ENCODE measurements at places on chromosomes 6 and 20.

DNA sequence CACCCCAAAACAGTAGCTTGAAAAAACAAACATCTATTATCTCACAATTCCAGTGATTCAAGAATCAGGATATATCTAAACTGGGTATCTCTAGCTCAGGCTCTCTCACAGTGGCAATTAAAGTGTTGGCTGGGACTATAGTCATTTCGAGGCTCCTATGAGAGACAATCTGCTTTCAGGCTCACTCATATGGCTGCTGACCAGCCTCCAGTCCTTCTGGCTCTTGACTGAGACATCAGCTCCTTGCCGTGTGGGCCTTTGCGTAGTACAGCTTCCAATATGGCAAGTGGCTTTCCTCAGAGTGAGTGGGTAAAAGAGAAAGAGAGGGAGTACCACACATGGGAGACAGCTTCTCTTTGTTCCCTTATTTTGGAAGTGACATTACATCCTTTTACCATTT is 327.2 kb downstream of the CENPW start:
- no peak for DNase-seq

DNA sequence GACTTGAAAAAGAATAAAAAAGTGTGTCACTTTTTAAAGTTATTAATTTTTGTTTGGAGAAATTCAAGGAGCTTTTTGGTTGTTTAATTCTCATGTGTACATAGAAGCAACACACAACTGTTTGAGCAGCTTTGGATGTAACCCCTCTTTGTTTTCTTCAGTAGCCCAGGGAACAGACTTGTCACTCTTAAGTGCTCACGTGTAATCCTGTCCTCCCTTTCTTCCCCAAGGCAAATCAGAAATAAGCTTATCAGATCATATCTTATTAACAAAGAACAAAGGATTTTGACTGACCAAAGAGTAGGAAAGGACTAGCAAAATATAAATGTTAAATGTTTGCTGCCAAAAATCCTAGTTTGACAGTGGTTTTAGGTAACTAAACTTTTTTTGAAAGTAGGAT is 7.3 kb upstream of the FLRT3 start:
- no peak for DNase-seq

- DNase-seq: peak; percentile 64
Measured at GRCh38 chr6:79313254-79313653, 78.8 kb upstream of the HMGN3 start.

DNA sequence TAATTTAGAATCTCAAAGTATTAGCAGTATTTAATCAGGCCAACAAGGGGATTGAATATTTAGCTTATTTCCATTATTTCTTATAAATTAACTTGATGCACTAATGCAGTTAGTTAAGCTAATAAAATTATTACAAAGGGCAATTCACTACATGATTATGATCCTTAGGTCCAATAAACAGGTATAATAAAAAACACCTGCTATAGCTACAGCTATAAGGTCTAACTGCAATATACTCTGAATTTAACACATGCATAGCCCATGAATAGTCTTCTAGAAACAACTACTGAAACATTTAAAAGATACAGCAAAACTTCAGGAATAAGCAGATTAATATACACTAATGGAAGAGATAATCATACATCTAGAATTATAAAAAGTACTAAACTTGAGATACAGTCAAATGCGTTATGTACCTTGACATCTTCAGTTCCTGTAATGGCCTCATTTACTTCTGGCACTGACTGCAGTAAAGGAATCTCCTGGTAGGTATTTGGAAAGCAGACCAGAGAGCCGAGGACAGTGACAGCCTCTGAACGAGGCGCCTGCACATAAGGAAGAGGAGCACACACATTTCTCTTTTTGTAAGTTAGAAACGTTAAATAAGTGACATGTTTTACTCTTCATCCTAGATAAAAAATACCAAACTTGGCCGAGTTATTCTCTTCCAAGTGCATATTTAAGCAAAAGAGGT is 168.5 kb downstream of the INSM1 start:
- DNase-seq: no peak

DNA sequence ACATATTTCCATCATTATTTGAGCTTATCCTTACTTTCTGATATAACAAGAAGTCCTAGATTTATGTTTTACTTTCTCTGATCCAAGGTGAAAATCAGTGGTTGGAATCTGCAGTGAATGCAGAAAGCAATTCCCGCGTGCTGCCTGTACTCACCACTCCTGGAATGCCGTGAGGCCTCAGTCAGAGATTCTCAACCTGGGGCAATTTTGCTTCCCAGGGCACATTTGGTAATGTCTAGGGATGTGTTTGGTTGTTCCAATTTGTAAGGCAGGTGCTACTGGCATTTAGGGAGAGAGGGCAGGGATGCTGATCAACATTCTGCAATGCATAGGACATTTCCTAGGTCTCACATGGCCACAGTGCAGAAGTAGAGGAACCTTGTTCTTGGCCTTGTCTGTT is 23.9 kb downstream of the CST4 start:
- no peak for DNase-seq

DNA sequence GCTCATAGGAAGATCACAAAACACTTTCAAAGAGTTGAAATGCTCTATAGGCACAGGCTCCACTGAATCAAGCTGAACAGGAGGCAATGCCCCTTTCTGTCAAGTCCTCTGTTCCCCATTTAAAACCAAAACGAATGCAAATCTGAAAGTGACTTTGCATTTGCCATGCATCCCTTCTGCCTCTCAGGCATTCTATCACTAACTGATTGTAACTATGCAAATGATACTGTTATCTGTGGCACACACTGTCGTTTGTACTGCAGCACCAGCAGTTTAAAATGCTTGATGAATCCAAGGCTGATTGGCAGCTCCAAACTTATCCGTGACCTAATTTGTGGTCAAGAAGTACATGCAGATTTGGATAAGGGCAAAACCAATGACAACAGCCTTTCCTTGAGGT is 1067.5 kb upstream of the MAP3K7 start:
- no peak for DNase-seq

- DNase-seq: no peak
Measured at GRCh38 chr6:137659871-137660270, 165.7 kb upstream of the OLIG3 start.

DNA sequence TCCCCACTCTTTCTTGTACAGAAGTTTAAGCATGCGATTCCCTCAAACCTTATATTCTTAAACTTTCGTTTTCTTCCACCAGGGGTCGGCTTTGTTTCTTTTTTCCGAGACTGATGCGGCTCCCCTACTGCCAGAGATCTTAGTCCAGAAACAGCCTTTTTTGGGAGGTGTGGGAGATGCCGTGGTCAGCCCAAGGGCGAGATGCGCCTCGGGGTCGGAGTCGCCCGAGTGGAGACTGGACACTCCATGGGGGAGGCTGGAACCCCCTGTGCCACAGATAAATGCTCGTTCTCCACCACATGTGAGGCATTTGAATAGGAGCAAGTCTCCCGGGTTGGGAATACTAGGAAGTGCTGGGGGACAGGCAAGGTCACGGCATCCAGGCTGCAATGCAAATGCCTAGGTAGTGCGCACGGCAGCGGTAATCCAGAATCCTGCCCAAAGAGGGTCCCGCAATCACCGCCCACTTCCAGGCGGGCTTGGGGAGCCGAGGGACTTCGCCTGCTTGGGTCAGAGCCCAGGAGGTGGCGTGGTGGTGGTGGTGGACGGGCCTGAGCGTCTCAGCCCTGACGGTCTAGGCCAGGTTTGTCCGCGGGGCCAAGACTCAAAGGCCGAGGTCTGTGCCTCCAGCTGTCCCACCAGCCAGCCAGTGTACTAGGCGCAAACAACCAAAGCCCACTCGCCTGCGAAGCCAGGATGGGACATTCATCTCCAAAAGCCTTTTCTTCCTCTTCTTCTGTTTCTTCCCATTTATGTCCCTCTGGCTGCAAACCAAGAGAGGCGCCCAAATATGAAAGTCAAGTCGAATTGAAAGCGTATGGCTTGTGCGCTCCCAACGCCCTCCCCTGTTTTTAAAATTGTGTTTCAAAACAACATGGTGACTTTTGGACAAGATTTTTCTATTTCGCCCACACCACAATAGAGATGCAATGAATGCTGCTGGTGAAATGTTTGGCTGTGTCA is 39.3 kb upstream of the OSTM1 start:
- DNase-seq: peak; percentile 75

- DNase-seq: peak; percentile 65
Measured at GRCh38 chr6:150395388-150396009, 26.7 kb downstream of the IYD start.

GRCh38 chr20:51127713-51128112 is 104.8 kb upstream of the KCNG1 start:
- DNase-seq: no peak

- no peak for DNase-seq
Measured at GRCh38 chr20:11084508-11084907, 410.7 kb upstream of the JAG1 start.

DNA sequence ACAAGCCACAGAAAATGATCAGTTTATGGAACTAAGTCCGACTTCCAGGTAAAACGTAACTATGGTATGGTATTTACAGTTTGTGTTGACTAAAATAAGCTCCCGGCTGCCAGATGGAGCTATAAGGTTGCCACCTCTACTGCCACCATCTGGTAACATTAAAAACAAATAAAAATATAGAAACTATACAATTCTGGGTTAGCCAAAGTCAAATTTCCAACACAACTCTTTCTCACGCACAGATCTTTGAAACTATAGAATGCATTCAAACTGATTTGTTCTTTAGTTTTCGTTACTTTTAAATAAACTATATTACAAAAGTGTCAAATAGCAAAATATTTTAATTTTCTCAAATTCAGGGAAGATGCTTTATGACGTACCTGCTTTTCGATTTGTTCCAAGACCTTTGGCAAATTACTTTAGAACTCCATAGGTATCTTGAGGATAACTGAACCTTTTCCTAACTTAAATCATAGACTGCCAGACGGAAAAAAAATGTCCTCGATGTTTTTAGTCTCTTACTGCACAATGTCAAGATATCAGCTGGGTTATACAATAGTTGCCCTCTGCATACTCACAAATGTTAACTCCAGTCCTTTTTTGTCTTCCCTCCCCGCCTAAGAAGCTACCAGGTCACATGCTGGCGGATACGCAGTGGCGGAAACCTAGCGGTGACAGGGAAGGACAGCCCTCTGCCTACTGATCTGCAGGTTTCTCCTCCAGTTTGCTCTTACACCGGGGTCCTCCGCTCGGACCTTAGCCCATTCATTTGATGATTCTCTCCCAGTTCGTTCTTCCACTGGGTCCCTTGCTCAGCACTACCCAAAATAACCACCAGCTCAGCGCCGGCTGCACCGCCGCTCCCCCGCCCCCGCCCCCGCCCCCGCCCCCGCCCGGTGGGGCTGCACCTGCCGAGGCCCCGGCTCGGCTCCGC is 888 bp downstream of the SLC17A5 start:
- DNase-seq: peak; percentile 69

- DNase-seq: no peak
Measured at GRCh38 chr6:147700436-147701209, 192.1 kb downstream of the SAMD5 start.

DNA sequence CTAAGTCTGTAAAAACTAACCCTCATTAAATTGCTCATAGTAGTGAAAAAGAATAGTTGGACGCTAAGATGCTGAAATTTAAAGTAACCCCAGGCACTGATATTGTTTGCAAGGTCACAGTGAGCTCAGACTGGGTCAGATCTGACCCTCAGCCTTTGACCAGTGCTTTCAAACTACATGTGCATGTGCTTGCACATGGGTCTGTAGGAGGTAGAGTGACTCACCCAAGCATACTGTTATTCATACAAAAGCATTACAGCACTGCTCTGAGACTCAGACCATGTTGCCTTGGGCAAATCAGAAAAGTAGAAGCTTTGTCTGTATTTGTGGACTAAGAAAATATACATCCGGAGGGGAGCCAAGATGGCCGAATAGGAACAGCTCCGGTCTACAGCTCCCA is 326.4 kb upstream of the MARCKS start:
- DNase-seq: peak; percentile 64

DNA sequence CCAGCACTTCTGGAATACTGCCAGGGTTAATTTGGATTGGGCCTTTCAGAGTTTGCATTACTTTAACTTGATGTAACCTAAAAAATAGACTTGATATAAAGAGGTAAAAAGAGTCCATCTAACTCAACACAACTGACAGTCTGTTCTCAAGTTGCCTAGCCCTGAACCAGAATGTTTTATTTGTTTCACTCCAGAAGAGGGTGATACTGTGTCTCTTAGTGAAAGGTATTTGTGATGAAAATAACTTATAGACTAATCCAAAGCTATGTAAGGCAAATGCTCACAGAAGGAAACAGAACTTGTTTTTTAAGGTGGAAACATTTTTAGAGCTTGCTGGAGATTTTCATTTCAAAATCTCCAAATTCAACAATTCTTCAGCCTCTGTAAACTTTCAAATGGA is 469.1 kb upstream of the RUNX2 start:
- DNase-seq: no peak

DNA sequence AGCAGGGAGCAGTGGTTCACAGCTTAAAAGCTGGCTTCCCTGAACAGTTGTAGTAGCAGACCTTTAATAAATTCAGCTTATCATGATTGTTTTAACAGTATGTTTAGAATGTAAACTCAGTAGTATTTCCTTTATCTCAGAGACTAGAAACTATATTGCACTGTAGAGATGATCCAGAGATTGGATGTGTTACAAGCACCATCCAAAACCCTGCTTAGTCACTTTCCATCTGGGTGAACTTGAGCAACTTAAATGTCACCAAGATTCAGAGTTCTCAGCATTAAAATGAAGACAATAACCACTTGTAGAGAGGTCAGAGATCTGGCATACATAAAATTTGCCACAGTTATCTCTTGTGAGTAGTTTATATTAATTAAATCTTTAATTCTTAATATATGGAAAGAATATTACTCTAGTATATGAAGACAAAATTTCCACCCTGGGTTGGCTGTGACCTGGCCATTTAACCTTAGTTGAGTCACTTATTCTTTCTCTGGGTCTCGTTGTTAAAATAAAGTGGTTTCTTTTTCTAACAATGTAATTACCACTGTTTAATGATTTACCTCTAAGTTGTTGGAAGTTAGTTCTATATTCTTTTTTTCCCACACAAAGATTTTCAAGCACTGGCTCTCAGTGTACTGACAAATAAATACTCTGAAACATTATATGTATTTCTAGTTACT is 239.2 kb upstream of the FKBP1C start:
- no peak for DNase-seq

- peak; percentile 34 for DNase-seq
Measured at GRCh38 chr6:38871741-38872568, 156.8 kb downstream of the DNAH8 start.

GRCh38 chr6:138485005-138485545 is 14.2 kb downstream of the NHSL1 start:
- no peak for DNase-seq

- no peak for DNase-seq
Measured at GRCh38 chr6:168216751-168217191, 102.8 kb downstream of the DACT2 start.

DNA sequence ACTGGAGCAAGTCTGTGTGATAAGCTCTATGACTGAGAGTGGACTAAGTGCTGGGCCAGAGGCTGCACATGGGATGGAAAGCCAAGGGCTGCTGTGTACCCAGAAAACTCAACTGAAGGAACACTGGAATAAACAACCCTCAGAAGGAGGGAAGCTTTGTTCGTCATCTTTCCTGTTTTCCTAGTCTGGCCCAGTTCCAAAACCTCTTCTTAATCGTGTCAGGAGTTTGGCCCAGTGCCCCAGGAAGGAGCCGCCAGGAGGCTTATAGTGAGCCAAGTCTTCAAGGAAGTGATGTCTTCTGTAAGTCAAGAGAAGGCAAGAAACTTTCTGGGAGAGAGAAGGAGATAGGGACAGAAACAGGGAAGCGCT is 23.3 kb upstream of the TOP1 start:
- peak; percentile 96 for DNase-seq

- no peak for DNase-seq
Measured at GRCh38 chr6:21078497-21078896, 515.1 kb upstream of the SOX4 start.

GRCh38 chr20:20614391-20614790 is 98.1 kb downstream of the RALGAPA2 start:
- DNase-seq: no peak
